ENCODE measurements at places on chromosomes 5 and 9.
A peak's percentile ranks its signal among the peaks of the same experiment; 100 is the strongest.

DNA sequence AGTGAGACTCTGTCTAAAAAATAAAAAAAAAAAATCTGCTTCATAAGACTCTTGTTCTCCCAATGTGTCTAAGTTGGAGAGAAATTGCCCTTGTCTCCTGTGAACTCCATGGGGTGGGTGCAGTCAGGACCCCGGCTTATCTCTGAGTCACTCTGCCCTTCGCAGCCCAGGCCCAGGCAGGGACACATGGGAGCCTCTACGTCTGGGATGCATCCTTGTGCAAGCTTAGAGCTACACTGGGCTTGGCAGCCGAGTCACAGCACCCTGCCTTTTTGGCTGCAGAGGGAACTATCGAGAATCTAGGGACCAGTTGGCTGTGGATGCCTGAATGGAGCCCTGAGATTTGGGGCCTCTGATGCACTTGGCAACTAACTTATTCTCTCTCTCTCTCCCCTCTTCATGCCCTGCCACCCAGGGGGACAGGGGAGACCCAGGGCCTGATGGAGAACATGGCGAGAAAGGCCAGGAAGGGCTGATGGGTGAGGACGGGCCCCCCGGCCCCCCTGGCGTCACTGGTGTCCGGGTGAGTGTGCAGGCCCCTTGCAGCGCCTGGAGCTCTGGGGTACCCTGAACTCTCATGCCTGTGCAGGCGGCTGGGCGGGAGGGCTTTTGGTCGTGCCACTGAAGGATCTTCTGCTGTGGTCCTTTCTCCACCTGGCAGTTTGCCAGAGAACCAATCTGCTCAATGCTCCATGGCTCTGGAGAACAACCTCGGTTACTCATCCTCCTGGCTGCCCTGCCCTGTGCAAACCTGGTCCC is 47.5 kb upstream of the ORM1 start:
- no peak for DNase-seq

- DNase-seq: peak; percentile 88
Measured at GRCh38 chr5:67246108-67246507, 49.5 kb upstream of the CD180 start.

DNA sequence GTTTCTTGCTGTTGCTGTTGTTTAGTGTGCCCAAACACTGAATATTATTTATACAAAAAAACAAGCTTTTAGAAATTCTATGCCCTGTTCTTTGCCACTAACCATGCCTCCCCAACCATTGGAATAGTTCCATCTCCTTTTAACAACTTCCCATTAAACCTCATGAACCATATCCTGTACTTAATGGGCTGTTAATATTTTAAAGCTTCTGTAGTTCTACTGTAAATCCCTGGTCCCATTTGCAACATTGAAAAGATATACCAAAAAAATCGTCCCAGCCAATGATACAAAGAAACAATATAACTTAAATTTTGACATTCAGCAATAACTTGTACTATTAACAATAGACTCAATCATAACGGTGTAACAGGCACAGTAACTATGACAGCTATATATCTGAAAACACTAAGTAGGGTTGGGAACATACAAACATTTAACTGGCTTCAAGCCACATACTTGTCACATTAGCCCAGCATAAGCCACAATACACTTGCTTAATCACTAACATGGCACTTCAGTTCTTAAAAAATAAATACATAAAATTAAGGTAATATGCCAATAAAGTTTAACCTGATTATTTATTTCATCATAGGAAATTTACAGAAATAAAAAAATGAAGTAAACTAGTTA is 86.1 kb downstream of the ADAMTS6 start:
- DNase-seq: peak; percentile 34

- no peak for DNase-seq
Measured at GRCh38 chr5:18660511-18660910, 1026.3 kb downstream of the TAF11L14 start.

DNA sequence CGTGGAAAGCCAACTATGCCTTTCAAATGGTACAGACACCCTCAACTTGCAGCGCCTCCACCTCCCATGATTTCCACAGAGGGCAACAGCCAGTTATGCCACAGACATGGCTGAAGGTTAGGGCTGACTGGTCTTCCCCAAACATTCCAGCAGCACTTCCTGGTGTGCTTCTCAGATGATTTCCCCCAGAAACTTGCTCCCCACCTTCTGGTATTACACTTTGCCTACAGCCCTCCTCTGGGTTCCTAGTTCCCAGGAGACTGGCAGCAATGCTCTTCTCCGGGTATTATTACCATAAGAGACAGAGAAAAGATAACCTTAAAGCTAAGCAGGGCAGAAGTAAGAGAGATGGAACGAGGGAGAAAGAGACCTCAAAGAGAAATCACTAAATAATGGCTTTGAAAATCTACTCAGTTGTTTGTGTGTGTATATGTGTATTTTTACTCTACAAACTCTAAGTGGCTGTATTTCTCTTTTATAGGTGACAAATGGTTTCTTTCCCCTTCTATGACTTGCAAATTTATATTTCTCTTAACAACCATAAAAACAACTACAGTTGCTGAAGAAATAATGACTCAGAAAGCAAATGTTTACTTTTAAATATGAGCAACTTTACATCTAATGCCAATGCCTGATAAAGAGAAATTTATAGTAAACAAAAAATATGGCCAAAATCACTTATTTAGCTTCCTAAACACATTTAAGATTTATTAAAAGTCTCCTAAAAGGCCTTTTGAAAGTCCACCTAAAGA is 133.8 kb downstream of the PDE4D start:
- no peak for DNase-seq

- no peak for DNase-seq
Measured at GRCh38 chr5:7960142-7960541, 91.2 kb downstream of the MTRR start.

DNA sequence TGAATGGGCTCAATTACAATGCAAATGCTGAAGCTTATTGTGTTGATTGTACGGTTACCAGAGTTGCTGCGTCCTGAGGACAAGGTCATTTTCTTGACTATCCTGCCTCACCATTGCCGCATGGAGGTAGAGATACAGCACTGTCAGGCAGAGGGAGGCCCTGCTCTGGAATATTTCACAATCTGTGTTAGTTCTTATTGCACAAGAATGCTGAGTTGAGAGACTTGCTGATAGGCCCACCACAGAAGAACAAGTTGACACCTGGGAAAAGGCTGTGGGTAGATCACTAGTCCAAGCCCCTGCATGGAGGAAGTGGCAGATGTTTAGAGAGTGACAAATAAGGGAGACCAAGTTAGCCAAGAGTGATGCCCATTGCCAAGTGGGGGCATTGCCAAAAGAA is 344.5 kb upstream of the ITGA1 start:
- no peak for DNase-seq

GRCh38 chr9:136172412-136173079 is 32.4 kb downstream of the LHX3 start:
- DNase-seq: no peak

- DNase-seq: no peak
Measured at GRCh38 chr5:117615226-117615625, 1040.6 kb upstream of the SEMA6A start.

DNA sequence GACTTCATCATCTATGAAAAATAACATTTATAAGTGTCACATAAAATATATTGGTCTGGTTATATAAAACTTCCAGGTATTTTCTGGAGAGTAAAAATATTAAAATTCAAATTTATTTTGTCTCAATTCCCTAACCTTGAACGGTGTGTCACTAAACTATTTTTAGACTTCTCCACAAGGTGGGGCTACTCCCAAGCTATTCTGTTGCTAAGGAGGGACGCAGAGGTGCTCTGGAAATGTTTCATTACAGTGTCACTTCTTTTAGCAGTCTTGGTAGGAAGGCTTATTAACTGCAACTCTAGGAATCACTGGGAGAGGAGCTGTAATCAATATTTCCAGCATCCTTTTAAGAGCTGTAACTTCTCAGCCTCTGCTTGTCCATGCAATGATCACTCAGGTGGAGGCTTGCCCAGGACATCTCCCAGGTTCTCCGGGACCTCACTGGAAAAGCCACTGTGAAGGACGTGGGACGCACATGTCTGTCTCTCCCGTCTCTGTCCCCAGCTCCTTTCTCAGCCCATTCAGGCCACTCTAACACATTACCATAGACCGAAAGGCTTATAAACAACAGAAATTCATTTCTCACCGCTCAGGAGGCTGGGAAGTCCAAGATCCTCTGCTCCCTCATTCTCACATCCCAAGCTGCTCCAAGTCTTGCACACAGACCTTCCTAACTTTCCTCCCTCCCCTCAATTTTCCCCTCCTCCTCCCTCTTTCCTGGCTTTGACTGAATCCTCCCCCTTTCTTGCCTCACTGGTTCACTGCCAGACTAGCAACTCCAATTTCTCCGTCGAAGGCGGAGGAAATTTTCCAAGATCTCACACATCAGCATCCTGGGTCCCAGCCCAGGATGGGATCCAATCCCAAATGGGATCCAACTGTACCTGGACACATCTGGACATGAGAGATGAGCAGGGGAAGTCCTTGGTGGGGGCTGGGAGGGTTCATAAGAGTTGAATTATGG is 32.7 kb upstream of the DNAH5 start:
- peak; percentile 74 for DNase-seq

DNA sequence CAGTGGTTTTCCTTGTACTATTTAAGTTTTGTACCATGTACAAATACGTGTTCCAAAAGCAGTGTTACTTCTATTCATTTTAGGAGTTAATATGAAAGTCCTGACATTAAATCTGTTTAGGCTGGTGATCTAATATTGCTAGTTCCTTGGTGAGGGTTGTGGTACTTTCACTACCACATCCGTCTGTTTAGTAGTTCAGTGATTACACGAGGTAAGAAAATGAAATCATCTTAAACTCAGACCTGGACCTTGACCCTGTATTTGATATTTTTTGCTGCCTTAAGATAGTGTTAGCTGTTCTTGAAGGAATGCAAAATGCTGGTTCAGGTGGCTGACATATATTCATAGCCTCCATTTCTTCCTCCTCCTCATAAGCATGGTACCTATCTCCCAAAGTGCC is 50.3 kb downstream of the MTAP start:
- DNase-seq: no peak

Data from astrocyte of the hippocampus (primary cell).